ENCODE measurements at places on chromosomes 16 and 17.

GRCh38 chr16:27198451-27199234 is 4.7 kb upstream of the KDM8 start:
- no peak for DNase-seq

DNA sequence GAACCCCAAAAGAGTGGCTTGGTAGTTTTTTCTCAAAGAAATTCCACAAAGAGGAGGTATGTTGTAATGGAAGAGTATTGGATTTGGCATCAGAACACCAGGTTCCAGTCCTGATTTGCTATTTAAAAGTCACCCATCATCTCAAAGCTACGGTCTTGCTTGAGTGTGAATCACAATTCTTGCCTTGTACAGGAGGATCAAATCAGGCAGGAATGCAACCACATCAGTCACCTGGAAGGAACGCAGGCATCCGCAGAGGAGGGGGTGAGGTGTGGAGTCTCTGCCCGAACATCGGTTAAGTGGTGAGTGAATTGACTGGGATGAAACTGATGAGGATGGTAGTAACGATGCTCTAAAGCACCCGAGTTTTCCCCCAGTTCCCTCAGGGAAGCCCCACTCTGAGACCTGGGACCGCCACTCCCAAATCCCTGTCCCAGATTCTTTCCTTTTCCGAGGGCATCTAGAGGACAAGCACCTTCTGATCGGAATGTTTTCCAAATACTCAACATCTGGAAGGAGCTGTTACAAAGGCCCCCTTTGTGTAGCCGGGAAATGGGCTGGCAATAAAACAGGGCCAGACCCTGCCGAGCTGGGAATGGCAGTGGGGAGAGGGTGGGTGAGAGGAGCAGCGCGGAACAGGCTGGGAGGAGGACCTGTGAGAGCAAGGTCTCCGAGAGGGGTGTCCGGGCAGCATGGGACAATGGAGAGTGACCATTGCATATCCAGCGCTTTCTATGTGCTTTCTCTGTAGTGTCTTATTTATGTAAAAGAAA is 469.6 kb downstream of the SLC39A11 start:
- no peak for DNase-seq

DNA sequence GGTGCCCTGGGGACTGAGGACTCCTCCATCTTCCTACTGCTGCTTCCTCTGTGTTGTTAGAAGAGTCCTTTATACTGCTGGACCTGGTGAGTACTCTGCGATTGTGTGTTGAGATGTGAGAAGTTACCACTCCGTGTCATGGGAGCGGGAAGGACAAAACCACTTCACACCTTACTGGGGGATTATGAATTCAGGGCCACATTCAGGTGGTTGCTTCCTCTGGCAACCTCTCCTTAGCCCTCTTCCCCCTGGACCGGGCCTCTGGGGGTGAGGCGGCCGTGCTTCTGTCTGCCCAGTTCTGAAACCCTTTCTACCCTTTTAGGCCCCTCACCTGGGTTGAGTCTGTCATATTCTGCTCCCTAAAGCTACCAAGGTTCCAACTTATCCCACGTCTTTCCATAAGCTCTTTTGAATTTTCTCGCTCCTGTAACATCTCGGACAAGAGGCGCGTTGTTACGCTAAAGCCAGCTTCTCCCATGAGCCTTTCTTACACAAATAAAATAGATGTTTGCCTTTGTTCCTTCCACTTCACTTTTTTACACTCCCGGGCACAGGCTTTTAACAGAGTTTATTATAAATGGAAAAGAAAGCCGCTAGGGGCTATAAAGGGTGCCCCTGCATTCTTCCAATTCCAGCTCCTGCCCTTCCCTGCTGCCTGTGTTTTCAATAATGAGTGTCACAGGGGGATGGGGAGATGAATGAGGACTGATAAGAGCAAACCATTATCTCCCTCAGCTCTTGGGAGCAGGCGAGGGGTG is 20.7 kb upstream of the CDH13 start:
- no peak for DNase-seq

DNA sequence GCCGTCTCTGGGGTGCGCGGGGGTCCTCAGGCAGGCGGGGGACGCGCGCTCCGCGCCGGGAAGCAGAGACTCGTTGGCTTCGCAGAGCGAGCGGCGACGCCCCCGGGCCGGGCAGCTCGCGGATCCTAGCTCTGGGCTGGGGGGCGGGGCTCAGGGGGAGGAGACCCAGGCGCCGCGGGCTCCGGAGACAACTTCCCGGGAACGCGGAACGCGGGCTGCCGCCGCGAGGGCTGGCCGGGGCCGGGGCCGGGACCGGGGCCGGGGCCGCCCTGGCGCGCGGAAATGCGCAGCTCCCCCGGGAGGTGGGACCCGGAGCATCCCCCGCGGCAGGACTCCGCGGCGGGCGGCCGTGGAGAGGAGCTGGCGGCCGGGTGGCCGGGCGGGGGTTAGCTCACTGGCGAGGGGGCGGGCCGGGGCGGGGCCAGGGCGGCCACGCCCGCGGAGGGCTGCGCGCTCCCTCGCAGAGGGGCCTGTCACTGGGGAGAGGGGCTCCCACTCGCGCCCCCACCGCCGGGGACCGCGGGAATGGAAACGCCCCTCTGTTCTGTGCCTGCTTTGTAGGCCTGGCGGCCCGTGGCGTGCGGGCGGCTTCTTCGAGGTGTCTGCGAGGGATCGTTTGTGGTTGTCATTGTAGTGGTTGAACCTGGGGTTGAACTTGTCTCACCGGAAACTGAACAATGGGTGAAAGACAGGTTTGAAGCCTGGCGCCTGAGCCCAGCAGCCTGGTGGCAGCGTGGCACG is at the start of gene GAS7:
Gene GAS7, minus strand, starts transcription at position 98 of the 741 bp plus-strand sequence.
- DNase-seq = peak; percentile 90

DNA sequence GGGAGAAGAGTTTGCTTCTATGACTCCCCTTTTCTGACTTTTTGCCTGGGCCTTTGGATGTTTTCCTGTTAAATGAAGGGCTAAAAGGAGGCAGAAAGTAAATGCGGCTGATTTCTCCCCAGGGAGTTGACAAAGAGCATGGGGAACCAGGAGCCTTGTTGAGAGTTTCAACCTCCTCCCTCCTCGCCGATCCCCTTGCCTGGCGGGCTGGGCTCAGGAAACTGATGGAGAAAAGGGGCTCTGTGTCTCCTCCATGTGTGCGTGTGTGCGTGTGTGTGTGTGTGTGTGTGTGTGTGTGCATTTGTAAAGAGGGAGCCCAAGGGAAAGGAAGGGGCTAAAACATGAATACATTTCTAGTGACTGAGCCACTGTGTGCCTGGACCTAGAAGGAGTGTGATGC is 94.5 kb downstream of the ZDHHC7 start:
- DNase-seq = no peak

GRCh38 chr17:45287526-45288500 is 25.9 kb upstream of the SPATA32 start:
- no peak for DNase-seq

DNA sequence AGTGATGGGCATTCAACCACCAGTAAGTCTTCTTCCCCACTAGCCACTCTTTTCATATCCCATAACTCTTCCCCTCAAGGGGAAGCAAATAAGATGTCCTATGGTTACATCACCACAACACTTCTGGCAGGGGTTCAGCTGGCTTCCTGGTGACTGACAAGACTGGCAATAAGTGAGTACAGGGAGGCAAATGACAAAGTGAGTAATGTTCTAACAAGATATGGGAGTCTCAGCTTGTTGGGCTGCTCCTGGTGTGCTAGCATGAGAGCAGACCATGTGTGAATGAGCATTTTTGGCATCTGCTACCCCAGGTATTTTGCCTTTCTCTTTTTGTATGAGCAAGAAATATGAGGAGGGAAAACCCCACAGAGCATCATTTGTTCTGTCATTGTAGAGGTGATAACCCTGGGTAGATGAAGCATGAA is 9.9 kb downstream of the TMIGD1 start:
- DNase-seq = peak; percentile 50

DNA sequence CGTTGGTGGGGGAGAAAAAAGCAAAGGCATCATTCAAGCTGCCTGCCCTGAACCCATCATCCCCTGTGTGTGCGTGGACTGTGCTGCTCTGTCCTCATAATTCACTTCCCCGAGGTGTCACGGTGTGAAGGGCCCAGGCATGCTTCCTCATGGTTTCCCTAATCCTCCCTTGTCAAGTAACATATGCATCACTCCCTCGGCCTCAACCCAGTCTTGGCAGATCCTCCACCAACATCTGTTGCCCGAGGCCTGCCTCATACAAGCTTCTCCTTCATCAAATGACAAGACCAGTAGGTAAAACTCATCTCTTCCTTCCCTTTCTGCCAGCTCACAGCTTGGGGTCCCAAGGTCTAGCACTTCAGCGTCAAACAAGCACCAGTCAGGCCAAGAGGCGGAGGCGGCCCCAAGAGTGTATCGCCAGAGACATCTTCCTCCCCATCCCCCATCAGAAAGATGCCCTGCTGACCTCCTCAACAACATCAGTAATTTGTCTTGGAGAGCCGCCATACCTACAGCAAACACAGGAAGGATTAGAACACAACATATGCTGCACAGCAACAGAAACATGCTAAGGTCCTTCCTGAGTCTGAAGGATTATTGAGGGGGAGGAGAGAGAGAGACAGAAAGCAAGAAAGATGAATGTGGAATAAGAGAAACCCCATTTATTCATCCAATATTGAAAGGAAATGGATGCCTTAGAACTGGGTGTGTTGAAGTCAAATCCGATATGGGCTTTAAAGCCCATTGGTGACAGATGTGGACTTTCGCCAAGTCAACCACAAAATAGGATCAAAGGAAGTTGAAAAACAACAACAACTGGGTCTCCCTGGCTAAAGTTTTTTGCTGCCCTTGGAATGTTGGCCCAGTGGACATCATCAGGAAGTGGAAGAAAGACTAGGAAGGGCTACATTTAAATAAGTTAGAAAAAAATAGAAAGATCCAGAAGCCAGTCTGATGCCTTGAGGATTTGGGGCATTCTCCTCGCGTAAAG is 38.4 kb downstream of the SOX9 start:
- DNase-seq = no peak

DNA sequence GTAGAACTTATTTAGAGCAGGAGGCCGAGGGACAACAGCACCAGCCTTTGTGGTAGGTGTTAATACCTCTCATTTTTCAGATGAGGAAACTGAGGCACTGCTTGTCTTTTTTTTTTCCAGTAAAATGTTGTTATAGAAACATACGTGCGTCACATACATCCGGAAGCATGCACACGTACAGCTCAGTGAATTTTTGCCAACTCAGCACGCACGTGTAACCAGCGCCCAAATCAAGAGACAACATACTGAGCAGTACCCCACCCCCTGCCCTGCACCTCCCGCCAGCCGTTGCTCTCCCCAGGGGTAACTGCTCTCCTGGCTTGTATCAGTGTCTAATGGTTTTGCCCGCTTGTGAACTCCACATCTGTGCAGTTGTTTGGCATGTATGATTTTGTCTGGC is 92.0 kb downstream of the CMIP start:
- no peak for DNase-seq

DNA sequence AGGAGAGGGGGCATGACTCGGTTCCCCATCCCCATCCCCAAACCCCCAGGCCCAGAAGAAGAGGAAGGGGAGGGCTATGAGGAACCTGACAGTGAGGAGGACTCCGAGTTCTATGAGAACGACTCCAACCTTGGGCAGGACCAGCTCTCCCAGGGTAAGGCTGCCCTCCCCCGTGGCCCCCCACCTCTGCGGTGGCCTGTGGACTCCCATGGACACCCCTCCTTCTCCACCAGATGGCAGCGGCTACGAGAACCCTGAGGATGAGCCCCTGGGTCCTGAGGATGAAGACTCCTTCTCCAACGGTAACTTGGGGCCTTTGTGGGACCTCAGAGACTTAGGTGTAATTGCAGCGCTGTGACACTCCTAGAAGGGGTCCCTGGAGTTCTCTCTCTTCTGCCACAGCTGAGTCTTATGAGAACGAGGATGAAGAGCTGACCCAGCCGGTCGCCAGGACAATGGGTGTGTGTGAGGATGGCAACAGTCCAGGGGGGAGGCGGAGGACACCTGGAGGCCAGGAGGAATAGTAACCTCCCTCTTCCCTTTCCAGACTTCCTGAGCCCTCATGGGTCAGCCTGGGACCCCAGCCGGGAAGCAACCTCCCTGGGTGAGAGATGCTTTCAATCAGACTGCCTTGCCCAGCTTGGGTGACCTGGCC is 5.6 kb downstream of the CD19 start:
- DNase-seq = no peak

GRCh38 chr17:48113201-48113676 is 5.7 kb downstream of the SNX11 start:
- DNase-seq = peak; percentile 39

DNA sequence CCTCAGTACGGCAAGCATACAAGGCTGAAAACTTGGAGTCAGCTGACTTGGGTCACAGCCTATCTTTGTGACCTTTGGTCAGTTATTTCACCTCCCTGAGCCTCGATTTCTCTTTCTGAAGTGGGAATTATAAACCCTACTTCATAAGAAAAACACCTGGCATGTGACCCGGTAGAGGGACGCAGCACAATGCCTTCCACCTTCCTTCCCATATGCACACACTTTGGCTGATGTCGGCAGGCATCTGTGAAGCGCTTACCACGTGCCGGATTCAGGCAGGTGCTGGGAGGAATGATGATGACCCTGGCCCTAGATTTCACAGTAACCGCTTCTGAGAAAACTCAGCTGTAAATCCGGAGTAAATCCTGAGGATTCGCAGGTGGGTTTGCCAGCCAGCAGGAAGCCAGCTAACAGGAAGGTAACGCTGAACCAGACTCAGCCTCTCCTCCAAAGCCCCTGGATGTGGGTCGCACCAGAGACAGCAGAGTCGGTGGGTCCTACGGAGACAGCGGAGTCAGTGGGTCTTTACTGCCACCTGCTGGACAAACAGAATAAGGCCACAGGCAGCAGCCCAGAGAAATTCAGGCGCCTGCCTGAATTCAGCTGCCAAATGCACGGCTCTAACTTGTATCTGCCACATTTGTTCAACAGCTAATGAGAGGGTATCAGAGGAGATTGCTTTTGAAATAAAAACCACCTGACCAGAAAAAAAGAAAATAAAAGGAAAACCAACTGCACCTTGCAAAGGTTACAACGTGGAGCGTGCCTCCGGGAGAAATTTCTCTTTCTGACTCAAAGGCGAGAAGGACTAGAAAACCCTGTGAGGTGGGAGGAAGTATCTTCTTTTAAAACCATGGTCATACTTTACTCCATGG is 16.6 kb downstream of the COPRS start:
- peak; percentile 71 for DNase-seq

GRCh38 chr17:50693036-50693682 is 14.6 kb downstream of the ANKRD40 start:
- no peak for DNase-seq

GRCh38 chr16:76535-77272 is 1.3 kb upstream of the MPG start:
- peak; percentile 43 for DNase-seq

- no peak for DNase-seq
Observed at GRCh38 chr16:1677339-1677738, 740 bp upstream of the JPT2 start.

- DNase-seq = no peak
Observed at GRCh38 chr16:3681206-3681605, 26.7 kb downstream of the DNASE1 start.
